ENCODE measurements at places on chromosomes 16 and 17.

DNA sequence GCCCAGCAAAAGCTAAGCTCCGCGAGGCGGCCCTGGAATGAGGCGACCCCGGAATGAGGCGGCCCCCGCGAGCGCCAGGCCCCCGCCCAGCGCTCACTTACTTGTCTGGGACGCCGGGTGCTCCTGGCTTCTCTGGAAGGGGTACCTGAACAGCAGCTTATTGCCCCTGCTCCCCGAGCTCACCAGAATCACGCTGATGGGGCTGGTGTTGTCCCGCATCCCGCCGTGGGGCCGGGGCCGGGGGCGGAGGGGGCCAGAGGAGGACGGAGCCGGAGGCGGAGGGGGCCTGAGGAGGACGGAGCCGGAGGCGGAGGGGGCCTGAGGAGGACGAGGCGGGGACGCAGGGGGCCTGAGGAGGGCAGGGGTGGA, 440 bp downstream of the NPRL3 start:
- DNase-seq = no peak

GRCh38 chr16:12620150-12620549, 183.5 kb downstream of the CPPED1 start:
- DNase-seq = no peak

GRCh38 chr16:46632778-46633733, 11.9 kb upstream of the SHCBP1 start:
- DNase-seq = no peak

DNA sequence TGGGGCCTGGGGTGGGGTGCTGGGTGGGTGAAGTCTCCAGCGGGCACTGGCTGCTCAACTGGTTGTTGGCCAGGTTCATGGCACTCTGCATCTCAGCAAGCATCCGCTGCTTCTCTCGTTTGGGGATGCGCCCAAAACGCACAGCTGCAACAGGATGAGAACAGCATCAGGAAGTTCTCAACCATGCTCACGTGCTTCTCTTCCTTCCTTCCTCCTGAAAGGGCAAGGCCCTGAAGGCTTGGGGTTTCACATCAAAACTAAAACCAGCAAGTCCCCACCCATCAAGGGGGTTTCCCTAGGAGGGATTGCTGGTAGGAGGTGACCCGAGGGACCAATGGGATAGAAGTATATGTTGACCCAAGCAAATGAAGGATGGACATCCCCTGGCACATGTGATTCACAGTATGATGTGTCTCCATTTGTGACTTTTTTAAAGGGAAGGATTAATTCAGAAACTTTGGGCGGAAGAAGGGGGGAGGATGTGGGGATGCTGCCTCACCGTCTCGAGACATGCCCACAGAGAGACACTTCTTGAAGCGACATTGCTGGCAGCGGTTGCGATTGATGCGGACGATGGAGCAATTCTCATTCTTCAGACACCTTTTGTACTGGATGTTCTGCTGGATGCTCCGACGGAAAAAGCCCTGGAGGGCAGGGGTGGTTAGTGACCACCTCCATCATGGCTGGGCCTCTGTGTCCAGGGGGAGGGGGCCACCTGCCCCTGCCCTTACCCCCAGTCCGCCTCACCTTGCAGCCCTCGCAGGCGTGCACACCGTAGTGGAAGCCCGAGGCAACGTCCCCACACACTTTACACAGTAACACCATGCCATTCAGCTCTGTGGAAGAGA, 4.2 kb downstream of the NR1D1 start:
- DNase-seq = no peak

GRCh38 chr16:69890114-69890891, 60.8 kb upstream of the CLEC18A start:
- no peak for DNase-seq

- no peak for DNase-seq
These were observed 46.0 kb downstream of the YWHAE start for GRCh38 chr17:1354030-1354429.

DNA sequence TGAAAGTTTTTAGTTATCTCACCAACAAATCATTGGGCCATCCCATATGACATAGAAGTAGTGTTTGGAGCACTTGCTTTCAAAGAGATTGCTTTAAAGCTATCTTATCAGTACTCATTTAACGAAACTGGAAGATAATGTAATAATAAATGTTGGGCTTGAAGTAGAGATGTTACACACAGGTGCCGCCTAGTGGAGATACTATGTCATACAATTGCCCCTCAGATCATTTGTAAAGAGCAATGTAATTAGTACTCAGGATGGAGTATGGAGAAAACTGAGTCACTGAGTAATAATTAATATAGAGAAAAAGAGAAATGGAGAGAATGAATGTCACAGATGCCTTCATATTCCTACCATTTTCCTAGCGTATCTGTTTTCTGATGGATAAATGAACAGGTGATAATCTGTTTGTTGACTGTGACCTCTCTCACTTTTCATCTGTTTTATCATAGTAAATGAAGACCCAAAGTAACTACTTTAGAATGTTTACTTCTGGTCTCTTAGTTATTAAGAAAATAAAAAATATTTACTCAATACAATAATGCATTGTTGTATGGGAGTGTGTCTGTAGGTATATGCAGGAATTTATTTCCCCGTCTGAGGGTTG, 80.4 kb downstream of the EFCAB5 start:
- DNase-seq = peak; percentile 10

DNA sequence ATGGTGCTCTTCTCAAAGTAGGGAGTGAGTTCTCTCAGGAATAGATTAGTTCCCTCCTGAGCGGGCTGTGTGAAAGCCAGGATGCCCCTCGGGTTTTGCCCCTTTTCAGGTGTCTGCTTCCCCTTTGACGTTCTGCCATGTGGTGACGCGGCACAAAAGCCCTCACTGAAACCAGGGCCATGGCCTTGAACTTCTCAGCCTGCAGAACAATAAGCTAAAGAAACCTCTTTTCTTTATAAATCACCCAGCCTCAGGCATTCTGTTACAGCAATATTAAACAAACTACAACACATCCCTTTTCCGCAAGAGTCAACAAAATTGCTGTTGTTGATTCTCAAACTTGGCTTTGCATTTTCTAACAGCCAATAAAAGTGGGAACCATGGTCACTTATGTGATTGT, 15.5 kb upstream of the CACNG5 start:
- no peak for DNase-seq

DNA sequence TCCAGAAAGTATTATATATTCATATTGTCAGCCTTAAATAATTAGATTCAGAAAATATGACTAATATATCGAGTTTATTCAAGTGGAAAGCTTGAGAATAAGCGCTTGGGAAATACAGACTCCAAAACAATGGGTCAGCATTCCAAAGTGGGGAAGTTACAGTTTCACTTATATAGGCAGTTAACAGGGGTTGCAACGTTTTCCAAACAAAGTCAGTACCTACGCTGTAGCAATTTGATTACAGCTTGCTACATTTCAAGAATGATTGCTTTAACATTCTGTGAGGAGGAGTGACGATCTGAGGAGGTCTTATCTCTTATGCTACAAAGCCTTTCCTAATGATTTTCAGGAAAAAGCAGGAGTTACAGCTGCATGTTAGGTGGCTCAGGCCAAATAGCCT, 34.2 kb upstream of the HS3ST3A1 start:
- no peak for DNase-seq

- no peak for DNase-seq
These were observed 3.5 kb downstream of the TBX2 start for GRCh38 chr17:61402978-61403800.

- DNase-seq = no peak
These were observed 41.5 kb upstream of the ETV4 start for GRCh38 chr17:43587647-43588046.

GRCh38 chr16:17348042-17348783, 122.5 kb downstream of the XYLT1 start:
- DNase-seq = no peak

GRCh38 chr17:40176754-40177110, 538 bp upstream of the RAPGEFL1 start:
- DNase-seq = no peak

- DNase-seq = no peak
These were observed 104.4 kb downstream of the NTN1 start for GRCh38 chr17:9125722-9126121.

- DNase-seq = no peak
These were observed 35.0 kb downstream of the GPT2 start for GRCh38 chr16:46918905-46919792.

GRCh38 chr17:42101513-42102292, 3.4 kb upstream of the ZNF385C start:
- DNase-seq = peak; percentile 22

GRCh38 chr17:50945779-50946222, 79.6 kb upstream of the TOB1 start:
- DNase-seq = no peak

- DNase-seq = no peak
These were observed 6.0 kb upstream of the CPD start for GRCh38 chr17:30372755-30373154.

DNA sequence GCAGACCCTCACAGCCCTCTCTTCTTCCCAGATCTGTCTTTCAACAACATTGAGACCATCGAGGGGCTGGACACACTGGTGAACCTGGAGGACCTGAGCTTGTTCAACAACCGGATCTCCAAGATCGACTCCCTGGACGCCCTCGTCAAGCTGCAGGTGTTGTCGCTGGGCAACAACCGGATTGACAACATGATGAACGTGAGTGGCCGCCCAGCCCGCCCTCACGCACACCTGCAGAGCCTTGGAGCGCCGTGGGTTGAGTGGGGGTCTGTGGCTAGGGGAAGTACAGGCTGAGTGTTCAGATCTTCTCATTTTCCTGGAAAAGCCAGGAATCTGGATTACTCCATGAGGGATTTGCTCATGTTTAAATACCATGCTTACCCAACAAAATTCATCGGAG, 15.2 kb downstream of the DRC3 start:
- no peak for DNase-seq

- peak; percentile 20 for DNase-seq
These were observed 223.0 kb downstream of the TANC2 start for GRCh38 chr17:63189082-63189481.

GRCh38 chr16:9119795-9120194, 28.4 kb downstream of the HAPSTR1 start:
- peak; percentile 47 for DNase-seq

- DNase-seq = peak; percentile 31
These were observed 1.6 kb downstream of the HEATR3 start for GRCh38 chr16:50067290-50067853.

DNA sequence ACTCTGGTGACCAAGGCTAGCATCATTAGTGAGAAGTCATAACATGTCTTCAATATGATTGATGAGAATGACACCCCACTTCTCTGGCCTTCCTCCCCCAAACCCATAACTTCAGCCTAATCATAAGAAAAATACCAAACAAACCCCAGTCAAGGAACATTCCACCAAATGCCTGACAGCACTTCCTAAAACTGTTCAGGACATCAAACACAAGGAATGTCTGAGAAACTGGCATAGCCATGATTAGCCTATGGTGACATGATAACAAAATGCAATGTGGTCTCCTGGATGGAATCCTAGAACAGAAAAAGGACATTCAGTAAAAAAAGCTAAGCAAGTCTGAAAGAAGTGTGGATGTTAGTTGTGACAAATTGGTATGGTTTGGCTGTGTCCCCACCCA, 24.7 kb upstream of the TBX4 start:
- DNase-seq = no peak

DNA sequence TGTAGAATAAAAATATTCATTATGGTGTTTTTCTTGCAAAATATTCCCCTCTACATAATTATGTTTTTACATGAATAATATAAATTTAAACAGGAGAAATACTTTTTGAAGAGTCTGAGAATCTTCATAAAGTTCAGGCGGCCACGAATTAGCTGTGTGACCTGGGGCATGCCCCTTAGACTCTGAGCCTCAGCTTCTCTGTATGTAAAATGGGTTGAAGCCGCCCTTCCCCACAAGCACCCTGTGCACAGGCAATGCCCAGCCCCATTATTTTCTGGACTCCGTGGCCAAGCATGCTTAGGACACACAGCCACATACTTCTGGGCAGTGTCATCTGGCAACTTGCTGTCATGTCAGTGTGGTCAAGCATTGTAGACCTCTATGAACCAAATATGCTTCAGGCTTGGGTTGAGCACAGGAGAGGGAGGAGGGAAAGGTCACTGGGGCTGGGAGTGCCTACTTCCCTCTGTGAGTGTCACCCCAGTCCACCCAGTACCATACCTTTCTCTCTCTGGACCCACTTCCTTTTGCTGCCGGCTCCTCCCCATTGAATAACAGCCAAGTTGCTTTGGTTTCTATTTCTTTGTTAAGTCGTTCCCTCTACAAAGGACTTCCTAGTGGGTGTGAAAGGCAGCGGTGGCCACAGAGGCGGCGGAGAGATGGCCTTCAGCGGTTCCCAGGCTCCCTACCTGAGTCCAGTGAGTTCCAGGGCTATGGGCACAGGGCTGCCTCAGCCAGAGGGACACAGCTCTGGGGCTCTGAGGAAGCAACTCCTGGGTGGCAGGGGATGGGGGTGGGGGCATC, at the start of gene LGALS9:
TSS of gene LGALS9 (plus strand) at position 582 of the 804 bp plus-strand sequence. CDS start at position 660, 78 bp downstream.
- no peak for DNase-seq

DNA sequence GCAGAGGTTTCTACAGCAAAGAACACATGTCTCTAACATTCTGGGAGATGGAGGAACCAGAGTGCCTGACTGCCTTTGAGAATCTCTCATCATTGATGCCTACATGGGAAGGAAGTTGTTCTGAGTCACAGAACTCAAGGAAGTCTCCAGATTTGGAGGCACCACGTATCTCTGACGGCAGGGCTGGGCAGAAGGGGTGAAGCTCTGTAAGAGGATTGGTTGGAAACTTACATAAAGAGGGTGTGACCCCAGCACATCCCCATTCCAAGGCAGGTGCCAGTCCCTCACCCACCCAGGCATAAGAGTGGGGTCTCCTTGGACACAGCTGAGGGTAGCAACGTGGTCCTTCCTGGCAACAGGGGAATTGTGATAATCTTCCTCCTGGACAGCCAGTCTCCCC, 17.4 kb downstream of the TNFRSF13B start:
- no peak for DNase-seq

DNA sequence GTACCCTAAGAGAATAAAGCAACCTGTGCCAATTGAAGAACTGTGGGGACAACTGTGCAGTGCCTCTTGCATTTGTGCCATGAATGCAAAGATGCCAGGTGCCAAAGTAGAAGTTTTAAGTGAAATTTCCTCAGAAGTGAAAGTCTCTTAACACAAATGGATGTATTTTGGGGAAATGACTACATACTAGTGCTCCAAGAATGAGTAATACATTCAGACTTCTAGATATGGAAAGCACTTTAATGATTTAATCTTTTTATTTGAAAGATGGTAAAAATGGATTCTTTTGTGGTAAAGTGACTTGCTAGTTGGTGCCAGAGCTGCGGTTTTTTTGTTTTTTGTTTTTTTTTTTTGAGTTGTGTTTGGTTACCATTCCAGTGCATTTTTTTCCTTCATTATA, 15.0 kb downstream of the UTP18 start:
- peak; percentile 50 for DNase-seq
